ENCODE measurements at places on chromosomes 16 and 17.
A peak's percentile ranks its signal among the peaks of the same experiment; 100 is the strongest.

- peak; percentile 62 for DNase-seq
These were observed 1.2 kb downstream of the GPR142 start for GRCh38 chr17:74368341-74369081.

DNA sequence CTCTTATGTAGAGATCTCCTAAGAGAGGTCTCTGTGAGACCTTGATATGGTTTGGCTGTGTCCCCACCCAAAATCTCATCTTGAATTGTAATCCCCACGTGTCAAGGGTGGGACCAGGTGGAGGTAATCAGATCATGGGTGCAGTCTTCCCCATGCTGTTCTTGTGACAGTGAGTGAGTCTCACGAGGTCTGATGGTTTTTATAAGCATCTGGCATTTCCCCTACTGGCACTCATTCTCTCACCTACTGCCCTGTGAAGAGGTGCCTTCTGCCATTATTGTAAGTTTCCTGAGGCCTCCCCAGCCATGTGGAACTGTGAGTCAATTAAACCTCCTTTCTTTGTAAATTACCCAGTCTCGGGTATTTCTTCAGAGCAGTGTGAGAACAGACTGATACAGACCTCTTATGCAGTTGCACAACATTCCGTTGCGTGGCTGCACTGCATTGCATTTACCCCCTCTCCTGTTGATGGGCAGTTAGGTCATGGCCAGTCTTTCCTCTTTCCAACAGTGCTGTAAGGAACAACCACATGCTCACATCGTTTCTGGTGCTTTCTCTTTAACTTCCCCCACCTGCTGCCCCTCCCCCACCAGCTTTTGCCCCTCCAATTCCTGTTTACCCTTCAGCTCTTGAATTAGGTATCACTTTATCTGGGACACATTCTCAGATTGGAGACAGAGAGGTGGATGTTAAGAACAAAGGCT is 43.6 kb upstream of the MED9 start:
- DNase-seq = no peak

DNA sequence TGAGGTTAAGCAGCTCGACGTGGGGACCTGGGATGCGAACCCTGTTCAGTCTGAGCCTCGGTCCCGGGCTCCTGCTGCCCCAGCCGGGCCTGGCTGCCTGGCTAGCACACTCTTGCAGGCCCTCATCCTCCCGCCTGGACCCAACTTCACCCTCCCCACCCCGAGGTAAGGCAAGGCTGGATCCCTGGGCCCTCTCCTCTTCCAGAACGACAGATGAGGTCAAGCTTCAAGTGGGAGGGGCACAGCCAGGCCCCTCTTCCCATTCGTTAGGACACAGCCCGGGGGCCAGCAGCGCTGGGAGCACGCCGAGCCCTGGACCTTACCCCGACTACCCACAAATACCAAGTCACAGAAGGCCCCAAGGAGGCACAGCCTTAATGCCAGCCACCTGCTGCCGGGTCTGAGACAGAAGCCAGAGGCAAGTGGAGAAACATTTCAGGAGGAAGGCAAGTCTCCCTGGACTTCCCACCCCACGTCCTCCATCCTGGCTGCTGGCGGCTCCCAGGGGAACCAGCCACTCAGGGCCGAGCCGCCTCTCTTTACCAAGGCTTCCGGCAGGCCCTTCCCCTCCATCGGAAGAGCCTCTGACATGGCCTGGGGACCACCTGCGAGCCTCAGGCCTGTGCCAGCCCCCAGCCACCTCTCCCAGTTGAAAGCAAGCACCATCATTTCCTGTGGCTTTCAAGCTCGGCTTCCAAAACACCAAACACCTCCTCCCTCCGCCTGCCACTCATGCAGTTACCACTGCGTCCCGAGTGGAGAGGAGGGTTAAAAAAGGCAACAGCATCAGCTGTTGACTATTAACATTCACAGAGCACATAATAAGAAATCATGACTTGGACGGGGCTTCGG is 59.9 kb downstream of the RPH3AL start:
- no peak for DNase-seq

GRCh38 chr17:39573447-39574298 is 34.0 kb downstream of the NEUROD2 start:
- DNase-seq = peak; percentile 90

GRCh38 chr16:10999300-10999699 is 54.9 kb downstream of the CLEC16A start:
- no peak for DNase-seq

DNA sequence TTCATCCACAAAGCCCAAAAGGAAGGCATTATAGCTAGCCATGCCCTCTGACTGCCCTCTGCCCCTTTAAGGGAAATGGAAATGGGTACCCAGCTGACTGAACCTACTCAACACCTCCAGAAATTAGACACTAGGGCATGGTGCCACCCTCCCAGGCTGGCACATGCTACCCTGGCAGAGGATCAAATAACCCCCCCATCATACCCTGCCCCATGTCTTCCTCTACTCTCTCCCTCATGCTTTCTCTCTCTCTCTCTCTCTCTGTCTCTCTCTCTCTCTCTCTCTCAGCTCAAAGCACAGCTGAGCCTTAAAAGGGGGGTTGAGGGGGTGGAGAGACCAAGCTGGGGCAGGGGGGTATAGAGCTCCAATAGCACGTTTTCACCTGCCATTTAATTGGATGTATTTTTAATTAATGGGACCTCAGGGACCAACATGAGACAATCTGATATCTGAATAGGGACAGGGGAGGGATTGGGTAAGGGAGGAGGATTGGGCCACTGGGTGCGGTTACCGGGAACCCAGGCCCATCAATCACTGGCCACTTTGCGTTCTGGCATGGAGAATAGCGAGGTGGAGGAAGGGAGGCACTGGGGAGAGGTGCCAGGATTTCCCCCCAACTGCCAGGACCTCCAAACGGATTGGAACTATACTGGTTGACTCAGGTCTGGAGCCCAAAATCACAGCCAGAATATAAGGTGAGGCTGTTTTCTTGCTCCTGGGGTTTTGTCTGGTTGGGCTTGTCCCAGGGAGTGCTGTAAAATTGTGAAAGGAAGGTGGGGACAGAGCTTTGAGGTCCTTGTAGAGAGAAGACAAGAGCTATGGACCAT is 57.8 kb downstream of the NEUROD2 start:
- DNase-seq = no peak

- DNase-seq = no peak
These were observed 61.7 kb upstream of the SMURF2 start for GRCh38 chr17:64723781-64724180.

GRCh38 chr17:74805591-74805991 is 29.4 kb upstream of the NAT9 start:
- DNase-seq = no peak

GRCh38 chr17:62986549-62986948 is 20.5 kb downstream of the TANC2 start:
- no peak for DNase-seq

- DNase-seq = no peak
These were observed 147.2 kb downstream of the RBFOX3 start for GRCh38 chr17:79463421-79464317.

DNA sequence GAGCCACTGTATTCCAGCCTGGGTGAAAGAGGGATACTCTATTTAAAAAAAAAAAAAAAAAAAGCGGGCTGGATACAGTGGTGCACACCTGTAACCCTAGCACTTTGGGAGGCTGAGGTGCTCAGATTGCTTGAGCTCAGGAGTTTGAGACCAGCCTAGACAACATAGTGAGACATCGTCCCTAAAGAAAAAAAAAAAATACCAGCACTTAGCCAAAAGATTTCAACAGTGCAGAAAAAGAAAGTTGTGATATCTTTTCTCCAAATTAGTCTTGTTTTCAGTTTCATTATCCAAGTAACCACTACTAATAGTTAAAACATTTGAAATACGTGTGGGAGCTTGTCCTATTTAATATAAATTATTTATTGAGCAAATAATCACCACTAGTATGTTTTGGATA is 48.7 kb downstream of the TENT4B start:
- no peak for DNase-seq

- DNase-seq = peak; percentile 42
These were observed 64.7 kb downstream of the SNX20 start for GRCh38 chr16:50616386-50616785.

GRCh38 chr16:66620429-66620795 is 15.9 kb downstream of the CMTM3 start:
- DNase-seq = no peak

DNA sequence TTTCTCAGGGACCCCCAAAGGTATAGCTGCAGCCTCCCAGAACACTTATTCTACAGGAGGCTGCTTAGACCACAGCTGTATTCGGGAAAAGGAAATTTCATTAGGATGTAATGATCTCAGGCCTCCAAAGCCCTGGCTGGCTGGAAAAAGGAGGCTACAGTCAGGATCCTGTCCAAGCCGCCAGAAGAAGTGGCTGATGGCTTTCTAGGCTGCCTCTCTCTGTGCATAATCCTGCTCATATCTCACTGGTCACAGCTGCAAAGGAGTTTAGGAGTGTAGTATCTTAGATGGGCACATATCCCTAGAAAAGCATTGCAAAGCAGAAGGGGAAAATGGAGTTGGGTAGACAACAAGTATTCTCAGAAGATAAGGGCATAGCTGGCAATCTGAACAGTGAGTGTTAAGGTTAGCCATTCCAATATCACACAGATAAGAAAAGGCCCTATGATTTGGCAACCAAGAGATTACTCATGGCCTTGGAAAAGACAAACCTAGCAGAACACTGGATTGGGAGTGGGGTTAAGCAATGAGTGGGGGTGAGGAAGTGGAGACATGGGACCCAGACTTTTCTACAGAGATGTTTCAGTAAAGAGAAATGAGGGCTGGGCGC is 26.0 kb upstream of the PRKCA start:
- no peak for DNase-seq

DNA sequence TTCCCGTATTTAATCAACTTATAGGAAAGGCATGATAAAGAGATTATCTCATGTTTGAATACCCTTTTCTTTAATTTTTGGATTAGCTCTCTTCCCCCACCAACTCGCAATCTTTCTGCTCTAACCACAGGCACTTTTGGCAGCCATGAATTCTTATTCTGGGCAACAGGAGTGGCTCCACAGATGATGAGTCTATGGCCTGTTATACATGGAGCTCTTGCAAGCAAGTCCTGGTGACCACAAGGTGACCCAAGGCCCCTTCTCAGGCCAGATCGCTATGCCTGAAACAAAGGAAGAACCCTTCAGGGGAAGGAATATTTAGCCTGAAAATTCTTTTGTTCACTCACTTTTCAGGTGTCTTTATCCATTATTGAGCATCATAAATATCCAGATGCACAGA is 10.8 kb upstream of the ZNF267 start:
- DNase-seq = no peak

- no peak for DNase-seq
These were observed 483 bp downstream of the LLGL2 start for GRCh38 chr17:75525806-75526554.

GRCh38 chr16:77383606-77384187 is 51.1 kb downstream of the ADAMTS18 start:
- DNase-seq = no peak

GRCh38 chr17:647324-648197 is 67.1 kb downstream of the VPS53 start:
- DNase-seq = no peak

DNA sequence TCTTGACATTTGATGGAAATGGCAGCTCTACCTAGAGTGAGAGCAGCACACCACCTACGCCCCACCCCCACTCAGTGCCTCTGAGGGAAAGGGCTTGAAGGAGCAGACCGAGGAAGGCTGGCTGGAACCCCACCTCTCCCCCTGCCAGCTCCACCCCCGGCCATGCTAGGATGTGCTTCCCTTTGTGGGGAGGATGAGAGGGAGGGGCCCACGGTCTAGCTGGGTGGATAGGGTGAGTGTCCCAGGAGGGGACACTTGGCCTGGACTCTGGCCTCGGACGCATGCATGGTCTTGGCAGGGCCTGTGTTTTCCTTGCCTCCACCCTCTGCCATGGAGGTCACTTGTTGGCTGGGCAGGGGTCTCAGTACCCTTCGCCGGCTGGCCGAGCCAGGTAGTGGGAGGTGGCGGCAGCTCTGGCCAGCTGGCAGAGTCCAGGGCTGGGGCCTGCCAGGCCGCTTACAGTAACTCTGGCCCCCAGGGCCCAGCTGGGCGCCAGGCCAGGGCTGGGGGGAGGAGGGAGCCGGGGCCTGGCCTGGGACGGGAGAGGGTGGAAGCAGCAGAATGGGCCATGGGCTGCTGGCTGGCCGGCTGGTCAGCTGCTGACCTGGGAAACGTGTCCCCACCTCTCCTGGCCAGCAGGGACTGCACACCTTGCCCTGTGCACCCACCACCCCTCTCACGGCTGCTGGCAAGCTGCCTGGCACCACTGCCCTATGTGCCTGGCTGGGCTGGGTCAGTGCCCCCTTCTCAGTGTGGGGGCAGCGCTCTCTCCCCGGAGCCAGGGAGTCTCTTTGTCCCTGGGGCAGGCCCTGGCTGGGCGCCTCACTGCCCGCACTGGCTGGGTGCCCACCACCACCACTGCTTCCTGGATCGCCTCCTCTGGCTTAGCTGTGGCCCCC is 23.0 kb downstream of the RARA start:
- DNase-seq = peak; percentile 88

- DNase-seq = no peak
These were observed 126.1 kb downstream of the PITPNC1 start for GRCh38 chr17:67503184-67503583.

DNA sequence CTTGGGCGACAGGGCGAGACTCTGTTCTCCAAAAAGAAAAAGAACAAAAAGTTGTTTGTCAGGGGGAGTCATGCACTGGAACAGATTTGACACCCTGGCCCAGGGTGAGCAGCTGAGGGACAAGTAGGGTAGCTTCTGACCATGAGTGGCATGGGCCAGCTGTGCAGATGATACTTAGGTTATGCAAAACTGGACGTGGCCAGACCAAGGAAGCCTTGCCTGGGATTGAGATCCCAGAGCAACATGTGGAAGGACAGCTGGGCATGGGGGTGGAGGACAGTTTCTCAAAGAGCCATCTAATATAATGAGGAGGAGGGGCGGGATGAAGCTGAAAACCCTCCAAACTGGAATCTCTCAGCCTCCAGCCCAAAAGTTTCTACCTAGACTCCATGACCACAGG is 19.6 kb upstream of the SLC35B1 start:
- no peak for DNase-seq

DNA sequence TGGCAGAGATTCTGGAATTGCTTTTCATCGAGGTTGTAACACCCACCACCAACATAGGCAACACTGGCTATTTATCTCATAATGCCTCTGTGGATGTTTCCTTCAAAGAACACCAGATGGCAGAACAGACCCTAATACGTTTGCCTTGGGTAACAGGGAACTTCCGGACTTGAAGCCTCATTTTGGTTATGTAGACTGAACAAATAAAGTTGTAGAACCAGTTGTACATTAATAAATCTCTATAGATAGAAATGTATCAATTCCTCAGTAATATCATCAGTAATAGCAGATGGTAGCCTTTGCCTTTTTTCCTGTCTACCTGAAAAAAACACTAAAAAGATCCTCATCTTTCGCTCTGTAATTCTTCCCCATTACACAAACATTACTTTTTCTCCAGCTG is 25.9 kb upstream of the APOH start:
- peak; percentile 90 for DNase-seq

GRCh38 chr17:61519754-61520440 is 67.7 kb downstream of the TBX4 start:
- no peak for DNase-seq

GRCh38 chr16:10383626-10384025 is 2.2 kb upstream of the ATF7IP2 start:
- DNase-seq = no peak

- DNase-seq = no peak
These were observed 54.3 kb downstream of the WNT3 start for GRCh38 chr17:46764000-46764708.
